ENCODE measurements at places on chromosomes 2 and 18.

DNA sequence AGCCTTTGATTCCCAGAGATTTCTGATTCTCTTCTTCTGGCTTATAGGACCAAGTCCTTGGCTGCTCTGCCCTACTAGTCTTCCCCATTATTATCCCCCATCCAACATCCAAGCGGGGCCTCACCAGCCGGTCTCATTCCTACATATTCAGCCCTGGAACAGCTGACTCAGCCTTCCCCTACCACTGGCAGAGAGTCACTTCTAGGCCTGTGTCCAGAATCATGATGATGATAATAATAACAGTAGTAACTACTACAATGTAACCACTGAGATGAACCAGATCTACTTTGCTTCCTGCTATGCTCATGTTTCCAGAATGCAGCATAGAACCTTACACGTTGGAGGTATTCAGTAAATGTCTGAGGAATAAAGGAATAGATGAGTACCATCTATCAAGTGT lies 295.2 kb downstream of the SRBD1 start:
- DNase-seq, result no peak

- no peak for DNase-seq
Observed at GRCh38 chr2:48395658-48396057, 134.3 kb upstream of the STON1 start.

DNA sequence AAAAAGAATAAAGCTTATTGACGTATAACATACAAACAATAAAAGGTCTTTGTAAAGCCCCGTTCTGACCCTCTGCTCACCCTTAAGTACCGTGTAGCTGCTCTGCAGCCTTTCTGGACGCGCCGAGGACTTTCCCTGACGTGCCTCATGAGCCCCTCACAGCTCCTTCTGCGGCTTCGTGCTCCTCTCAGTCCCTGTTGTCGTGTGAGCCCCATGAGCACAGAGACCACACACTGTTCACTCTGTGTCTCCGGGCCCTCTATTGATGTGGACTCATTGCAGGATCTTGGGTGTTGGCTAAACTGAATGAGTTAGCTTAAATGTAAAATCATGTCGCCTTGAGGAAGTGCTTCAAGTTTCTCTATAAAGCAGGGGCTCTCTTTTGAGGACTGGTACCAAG lies 43.6 kb upstream of the INHBB start:
- no peak for DNase-seq

DNA sequence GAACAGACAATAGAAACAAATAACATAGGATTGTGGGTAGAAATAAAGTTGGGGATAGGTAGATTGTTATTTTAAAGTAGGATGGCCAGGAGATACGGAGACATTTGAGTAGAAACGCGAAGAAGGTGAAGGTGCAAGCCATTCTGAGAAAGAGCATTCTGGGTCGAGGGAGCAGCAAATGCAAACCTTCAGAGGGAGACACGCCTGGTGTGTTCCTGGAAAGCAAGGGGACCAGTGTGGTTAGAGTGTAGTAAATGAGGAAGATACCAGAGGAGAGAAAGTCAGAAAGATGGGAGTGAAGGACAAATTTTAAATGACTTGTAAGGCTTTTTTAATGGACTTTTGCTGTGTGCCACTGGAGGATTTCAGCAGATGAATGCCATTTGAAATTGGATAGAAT lies 1.7 kb downstream of the CYP20A1 start:
- DNase-seq, result no peak

- DNase-seq, result no peak
Observed at GRCh38 chr2:184598002-184598315, 370 bp upstream of the ZNF804A start.

- no peak for DNase-seq
Observed at GRCh38 chr2:108385411-108386071, 7.8 kb downstream of the SULT1C4 start.

- DNase-seq, result no peak
Observed at GRCh38 chr2:14348247-14348646, 284.3 kb upstream of the LRATD1 start.

- no peak for DNase-seq
Observed at GRCh38 chr2:107062173-107062572, 176.2 kb upstream of the ST6GAL2 start.

- no peak for DNase-seq
Observed at GRCh38 chr18:39345321-39345720, 1779.7 kb upstream of the CELF4 start.

- no peak for DNase-seq
Observed at GRCh38 chr2:13770279-13770678, 862.2 kb upstream of the LRATD1 start.
